ENCODE measurements at places on chromosomes 5 and 9. TPM values are rescaled to one million over a fixed set of nuclear protein-coding genes. Genes with fewer than 3 reads are reported as not detected.

TRMO gene
- 16.6 TPM for total RNA-seq

CHSY3 gene
- 9.3 TPM for total RNA-seq

DNA sequence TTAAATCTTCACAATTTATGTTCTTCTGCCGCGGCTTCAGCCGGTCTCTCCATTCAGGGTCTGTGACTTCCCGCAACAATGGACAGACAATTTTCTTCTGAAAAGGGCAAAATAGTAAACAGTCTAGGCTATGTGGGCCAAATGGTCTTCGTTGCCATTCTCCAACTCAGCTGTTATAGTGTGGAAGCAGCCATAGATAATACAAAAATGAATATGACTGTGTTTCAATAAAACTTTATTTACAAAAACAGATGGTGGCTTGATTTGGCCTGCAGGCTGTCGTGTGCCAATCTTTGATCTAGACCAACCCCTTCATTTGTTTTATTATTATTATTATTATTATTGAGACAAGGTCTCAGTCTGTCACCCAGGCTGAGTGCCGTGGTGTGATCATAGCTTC, 28.1 kb downstream of the ATOX1 start:
- no peak for DNase-seq

SCGB3A2 gene
- not detected for total RNA-seq

IFNA21 gene
- total RNA-seq = not detected

DNA sequence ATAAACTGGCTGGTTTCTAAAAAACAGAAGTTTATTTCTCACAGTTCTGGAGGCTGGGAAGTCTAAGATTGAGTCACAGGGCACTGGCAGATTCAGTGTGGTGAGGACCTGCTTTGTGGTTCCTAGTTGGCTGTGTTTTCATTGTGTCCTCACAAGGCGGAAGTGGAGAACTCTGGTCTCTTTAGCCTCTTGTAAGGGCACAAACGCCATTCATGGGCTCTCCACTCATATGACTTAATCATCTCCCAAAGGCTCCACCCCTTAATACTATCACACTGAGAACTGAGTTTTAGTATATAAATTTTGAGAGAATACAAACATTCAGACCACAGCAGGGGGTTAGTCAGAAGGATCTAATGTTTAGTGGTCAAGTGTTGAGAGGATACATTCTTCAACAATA, 208.2 kb downstream of the SEC61B start:
- peak; percentile 87 for DNase-seq

- no peak for DNase-seq
Measured at GRCh38 chr9:18256568-18256967, 217.4 kb upstream of the ADAMTSL1 start.

- peak; percentile 6 for DNase-seq
Measured at GRCh38 chr9:5949103-5949699, 58.5 kb downstream of the MLANA start.

- no peak for DNase-seq
Measured at GRCh38 chr5:148768806-148769415, 57.5 kb upstream of the ADRB2 start.

- DNase-seq = no peak
Measured at GRCh38 chr9:29160763-29161353, 1587.6 kb upstream of the C9orf72 start.

DNA sequence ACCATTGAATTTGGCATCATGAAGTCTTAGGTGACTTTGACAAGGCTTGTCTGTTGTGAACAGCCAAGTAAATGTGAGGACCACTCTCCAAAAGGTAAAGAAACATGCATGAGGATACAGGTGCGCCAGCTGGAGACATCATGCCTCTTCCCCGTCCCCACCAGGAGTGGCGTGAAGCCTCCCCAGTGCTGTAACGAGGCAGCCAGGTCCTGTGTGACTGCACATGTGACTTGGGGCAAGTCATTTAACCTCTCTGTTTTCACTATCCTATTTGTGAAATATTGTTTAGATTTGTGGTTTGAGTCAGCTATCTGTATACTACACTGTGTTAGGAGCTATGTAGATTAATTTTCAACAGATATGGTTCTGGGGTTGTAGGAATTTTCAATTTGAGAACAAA, 65.0 kb downstream of the DOCK8 start:
- DNase-seq = no peak

RFESD gene
- total RNA-seq = 2.2 TPM

ZNG1F gene
- 2.7 TPM for total RNA-seq

DNA sequence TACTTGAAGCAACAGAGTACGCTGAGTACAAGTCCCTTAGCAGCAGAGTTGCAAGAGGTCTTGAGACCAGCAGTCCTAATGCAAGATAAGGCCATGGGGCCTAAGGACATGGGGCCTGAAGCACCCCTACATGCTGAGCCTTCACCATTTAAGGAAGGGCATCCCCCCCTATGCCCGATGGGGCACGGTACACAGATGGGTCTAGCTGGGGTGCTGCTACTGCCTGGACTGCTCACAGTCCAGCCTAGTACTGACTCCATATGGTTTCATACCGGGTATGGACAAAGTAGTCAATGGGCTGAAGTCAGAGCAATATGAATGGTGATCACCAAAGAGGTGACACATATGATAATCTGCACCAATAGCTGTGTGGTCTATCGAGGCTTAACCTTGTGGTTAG, 178.3 kb downstream of the PDE4D start:
- no peak for DNase-seq

DNA sequence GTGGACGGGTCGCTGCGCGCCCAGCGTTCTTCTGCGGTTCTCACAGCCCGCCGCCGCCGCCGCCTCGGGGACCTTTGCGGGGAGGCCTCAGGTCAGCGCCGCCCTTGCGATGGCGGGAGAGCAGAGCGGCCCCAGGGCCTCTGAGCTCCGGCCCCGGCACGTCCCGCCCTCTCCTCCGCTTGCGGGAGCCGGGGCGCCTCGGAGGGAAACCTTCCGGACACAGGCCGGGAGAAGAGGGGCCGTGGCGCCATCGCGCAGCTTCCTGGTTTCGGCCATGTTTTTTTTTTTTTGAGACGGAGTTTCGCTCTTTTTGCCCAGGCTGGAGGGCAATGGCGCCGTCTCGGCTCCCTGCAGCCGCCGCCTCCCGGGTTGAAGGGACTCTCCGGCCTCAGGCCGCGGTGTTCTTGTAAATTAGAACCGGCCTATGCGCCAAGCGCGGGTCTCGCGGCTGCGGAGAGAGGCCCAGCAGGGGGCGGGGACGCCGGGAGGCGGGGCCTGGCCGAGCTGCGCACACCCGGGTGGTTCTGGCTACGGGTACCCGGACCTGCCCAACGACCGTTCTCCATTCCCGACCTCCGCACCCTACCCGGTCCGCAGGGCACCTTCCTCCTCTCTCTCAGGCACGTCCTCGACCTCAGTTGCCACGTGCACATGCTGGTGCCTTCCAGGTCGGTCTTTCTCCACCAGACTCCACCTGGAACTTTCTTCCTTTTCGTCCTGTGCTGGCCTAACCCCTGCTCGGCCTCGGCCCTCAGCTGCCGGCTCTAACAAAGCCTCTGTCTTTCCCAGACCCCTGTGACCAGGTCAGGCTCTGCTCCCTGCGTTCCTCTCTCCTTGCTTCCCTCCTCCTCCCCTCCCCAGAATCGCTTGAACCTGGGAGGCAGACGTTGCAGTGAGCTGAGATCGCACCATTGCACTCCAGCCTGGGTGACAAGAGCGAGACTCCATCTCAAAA, 28.8 kb upstream of the MGAT1 start:
- DNase-seq = peak; percentile 69

- no peak for DNase-seq
Measured at GRCh38 chr9:35871545-35871944, 1.3 kb upstream of the OR13J1 start.

- DNase-seq = peak; percentile 96
Measured at GRCh38 chr5:32760091-32760509, 49.0 kb downstream of the NPR3 start.

CATSPER3 gene
- 0.08 TPM for total RNA-seq

DNA sequence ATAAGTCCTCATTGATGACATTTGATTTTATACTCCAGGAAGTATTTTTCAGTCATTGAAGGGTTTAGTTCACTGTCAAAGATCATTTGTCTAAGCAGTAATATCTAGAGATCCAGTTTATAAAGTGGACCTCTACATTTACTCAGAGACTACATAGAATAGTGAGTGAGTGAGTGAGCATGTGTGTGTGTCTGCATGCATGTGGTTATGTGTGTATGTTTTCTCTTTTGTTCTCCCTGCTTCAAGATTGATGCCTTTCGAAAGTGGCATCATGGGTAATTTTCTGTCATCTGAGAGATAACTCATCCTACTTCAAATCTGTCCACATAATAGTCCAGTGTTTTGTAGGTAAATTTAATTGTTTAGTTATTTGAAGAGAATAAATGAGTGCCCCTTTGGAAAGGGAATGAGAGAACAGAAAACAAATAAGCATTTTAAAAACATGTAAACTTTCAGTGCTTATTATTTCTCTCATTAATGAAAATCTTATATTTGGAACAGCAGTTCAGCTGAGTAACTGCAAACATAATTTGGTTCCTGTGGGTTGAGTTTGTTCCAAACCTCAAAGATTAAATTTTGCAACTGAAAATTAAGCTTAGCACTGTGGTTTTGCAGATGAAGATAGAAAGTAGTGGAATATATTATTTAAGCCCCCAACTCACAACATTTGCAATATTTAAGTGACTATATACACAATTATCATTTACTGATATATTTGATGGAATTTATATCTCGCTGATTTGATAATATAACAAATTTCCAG, 1295.1 kb upstream of the C9orf72 start:
- no peak for DNase-seq

CXCL14 gene
- 1.7 TPM for total RNA-seq

KCNT1 gene
- not detected for total RNA-seq

DNA sequence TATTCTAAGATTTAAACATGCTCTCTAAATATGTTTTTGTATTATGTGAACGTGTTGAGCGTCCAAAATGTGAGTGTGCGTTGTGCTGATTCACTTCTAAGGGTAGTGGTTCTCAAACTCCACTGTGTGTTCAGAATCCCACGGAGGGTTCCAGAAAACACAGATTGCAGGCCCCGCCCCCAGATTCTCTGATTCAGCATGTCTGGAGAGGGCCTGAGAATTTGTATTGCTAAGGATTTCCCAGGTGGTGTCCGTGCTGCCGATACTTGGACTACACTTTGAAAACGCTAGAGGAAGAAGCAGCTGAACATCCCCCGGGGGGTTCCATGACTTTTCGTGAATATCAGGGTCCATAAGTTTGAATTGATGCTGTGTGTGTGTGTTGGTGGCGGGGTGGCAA, 1043.2 kb upstream of the WWC1 start:
- DNase-seq = no peak

PCDHGC5 gene
- 0.06 TPM for total RNA-seq

DNA sequence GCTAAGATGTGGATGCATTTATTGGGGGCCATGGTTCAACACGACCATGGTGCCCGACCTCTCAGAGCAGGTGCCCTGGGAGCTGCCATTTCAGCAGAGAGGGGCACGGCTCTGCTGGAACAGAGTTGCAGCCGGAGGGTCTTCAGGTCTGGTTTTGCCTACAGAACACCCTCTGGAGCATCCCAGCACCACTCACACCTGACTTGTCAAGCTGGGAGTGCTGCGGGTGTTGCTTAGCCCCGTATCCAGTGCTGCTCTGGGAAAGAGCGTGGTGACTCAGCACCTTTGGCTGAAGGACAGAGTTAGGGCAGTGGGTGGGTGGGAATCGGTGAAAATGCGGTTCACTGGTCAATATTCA, 36.5 kb upstream of the IRX4 start:
- no peak for DNase-seq
